Stimulated activated CD8-positive, alpha-beta memory T cell treated with anti-CD3 and anti-CD28 coated beads, Interleukin-2, amount 100 ng/mL, for 1 hour (primary cell): ENCODE measurements at places on chromosomes 11 and 22.

DNA sequence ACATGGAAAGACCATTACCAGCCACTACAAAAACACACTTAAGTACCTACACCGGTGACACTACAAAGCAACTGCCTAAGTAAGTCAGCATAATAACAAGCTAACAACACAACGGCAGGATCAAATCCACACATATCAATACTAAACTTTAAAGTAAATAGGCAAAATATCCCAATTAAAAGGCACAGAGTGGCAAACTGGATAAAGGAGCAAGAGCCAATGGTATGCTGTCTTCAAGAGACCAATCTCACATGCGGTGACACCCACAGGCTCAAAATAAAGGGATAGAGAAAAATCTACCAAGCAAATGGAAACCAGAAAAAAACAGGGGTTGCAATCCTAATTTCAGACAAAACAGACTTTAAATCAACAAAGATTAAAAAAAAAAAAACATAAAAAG lies 261.5 kb upstream of the TENM4 start:
- no peak for DNase-seq

GRCh38 chr22:31789803-31790202 lies 36.0 kb downstream of the DEPDC5 start:
- DNase-seq = no peak

DNA sequence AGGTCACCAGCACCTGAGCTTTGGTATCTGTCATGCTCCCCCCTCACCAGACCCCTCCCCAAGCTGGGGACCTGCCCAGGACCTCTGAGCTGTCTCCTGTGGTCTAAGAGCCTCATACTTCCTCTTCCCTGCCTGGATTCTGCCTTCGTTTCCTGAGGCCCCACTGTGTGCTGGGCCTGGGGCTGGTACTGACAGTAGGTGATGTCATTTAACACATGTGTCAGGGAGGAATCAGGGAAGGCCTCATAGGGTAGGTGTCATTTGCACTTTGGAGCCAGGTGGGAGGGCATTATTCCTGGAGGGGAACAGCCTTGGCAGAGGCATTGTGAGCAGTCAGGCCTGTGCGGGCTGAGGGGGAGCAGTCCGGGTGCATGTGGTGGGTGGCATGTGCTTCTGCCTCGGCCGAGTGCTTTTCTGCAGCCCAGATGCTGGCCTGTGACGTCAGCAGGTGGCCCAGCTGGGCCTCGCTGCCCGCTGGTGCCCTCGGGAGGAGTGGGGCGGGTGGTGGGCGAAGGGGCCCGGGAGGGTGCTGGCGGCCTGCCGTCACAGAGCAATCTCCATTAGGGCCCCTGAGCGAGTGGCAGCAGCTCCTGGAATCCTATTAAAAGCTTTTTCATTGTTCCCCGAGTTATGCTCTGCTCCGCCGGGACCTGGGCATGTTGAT lies 9.1 kb downstream of the FLRT1 start:
- no peak for DNase-seq

DNA sequence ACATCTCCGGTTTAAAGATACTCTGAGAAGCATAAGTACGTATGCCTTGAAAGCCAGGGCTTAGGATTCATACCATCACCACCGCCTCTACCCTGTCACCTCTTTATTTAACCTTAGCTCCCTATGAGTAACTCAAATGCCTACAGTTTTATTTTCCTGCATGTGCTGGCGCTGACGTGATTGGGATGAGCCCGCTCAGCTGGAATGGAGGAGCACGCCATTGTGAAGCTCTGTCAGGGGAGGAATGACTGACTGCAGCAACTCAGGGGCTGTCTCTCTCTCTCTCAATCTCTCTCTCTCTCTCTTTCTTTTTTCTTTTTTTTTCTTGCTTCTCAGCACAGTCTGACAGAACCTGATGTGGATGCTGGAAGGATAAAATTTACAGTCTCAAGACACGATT lies 12.4 kb downstream of the CAVIN3 start:
- no peak for DNase-seq

DNA sequence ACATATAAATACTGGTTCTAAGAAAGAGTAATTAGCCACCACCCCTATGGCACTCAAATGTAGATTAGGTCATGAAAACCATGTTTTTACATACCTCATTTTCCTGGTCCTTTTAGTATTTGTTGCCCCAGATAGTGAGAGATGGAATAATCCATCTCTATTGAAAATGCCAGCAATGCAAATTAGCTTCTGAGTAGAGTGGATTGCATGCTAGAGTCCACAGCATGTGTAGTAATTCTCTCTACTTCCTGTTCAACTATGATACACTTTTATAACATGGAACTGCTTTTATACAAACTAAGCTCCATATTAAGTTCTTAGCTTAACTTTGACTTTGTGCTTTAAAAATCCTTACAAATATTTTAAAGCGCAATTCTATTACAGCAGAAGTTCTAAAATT lies 73.2 kb downstream of the TRPC6 start:
- DNase-seq = no peak

GRCh38 chr11:32141745-32142546 lies 51.1 kb downstream of the RCN1 start:
- no peak for DNase-seq

DNA sequence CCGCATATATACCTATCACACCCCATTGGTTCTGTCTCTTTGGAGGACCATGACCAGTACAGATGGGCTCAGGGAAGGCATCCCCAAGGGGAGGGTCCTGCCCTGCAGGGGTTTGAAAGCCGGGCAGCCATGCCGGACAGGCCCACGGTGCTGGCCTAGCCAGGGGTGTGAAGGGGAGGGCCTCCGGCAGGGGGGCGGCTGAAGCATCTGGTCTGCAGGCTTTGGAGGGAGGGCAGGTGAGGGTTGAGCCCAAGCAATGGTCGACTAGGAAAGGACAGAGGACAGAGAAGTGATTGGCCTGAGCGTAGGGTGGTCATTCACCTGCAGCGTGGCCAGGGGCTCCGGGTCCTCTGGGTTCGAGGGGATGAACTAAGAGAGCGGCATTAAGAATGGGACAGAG lies 11.2 kb upstream of the CTSD start:
- no peak for DNase-seq

- DNase-seq = no peak
Measured at GRCh38 chr11:69515271-69516245, 34.1 kb downstream of the LINC01488 start.

DNA sequence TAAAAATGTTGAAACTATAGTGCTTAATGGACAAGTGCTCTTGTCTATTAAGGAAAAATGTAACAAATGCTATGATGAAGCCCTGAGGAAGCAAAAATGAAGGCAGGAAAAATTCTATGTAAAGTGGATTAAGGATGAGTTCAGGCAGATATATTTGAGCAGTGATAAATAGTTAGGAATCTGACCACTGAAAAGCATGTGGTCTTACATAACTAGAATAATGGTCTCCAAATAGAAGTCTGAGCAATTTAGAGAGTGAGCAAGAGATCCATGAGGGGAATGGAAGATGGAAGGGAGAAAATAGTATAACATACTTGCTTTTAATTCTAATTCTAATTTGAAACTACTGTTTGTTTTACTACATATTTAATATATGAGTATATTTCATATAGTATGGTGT lies 510.6 kb upstream of the ARHGAP42 start:
- DNase-seq = no peak

GRCh38 chr22:19057539-19057938 lies 64.7 kb downstream of the DGCR2 start:
- DNase-seq = no peak

- DNase-seq = no peak
Measured at GRCh38 chr11:119791047-119791446, 62.0 kb upstream of the NECTIN1 start.

DNA sequence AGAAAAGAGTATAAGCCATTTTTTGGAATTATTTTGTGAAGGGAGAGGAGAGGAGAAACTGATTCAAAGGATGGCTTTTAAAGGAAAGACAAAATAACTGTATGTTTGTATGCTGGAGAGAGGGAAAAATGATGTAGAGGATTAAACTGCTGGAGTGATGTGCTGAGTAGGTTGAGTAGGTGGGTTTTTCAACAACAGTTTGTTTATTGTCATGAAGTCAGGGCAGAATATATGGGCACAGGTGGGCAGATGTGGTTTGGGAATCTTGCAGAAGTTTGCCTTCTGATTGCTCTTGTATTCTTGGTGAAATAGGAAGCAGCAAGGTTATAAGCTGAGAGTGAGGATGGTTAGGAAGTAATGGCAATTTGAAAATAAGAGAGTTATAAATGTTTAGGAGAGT lies 12.1 kb downstream of the SYT9 start:
- no peak for DNase-seq

DNA sequence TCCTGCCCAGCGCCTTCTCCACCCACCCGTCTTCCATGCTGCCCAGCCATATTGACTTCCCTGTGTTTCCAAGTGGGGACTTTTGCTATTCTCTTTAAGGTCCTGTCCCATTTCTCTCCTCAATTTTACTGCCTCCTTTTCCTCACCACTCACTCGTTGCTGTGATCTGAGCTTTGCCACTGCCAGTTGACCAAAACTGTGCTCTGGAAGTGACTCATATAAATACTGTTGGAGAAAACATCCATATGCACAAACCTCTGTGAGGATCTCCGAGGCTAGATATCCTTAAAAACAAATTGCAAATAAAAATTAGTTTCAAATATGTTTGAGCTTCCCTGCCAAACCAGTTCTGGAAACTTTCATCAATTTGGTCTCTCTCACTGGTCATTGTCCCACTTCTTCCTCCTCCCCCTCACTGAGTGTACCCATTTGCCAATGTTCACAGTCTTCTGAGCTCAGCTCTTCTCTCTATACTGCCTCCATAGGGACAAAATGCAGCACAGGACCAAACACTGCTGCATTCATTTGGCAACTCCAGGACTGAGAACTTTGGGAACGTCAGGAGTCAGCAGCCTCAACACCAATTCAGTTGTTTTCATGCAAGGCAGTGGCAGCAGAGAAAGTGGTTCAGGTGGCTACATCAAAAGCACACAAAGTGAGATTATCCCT lies 34.0 kb upstream of the MMP13 start:
- DNase-seq = no peak

GRCh38 chr11:1836011-1836945 lies 1.5 kb downstream of the SYT8 start:
- DNase-seq = no peak

DNA sequence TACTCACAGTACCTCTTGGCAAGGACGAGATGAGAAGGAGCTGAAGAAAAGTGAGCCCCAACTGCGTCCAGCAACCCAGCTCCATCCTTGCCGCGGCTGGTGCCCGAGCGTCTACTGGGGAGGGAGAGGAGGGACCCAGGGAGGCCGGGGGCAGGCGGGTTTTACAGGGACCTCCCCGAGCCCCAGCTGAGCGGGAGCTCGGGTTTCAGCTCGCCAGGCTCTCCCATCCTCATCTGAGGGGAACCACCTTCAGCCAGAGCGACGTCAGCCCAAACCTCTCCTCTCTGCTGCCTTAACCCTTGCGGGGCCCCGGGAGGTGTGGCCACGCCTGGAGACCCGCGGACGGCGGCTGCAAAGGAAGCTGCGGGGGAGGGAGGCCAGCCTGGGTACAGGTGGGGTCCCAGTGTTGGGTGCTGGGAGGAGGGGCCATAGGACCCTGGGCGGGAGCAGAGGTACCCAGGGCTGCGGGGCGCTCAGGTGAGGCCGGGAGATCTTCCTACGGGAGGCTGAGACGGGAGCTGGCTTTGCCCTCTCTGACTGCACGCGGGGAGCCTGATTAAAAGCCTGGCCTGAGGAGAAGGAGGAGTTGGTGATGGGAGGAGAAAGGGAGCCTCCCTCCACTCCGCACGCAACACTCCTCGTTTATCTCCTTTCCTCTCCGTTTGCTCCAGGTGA lies at the start of gene PAMR1:
Gene PAMR1, minus strand, starts transcription at position 116 of the 675 bp plus-strand sequence. Its CDS starts 31 bp downstream, at position 85.
- DNase-seq = no peak
